Activated CD4-positive, alpha-beta T cell treated with anti-CD3 and anti-CD28 coated beads, Interleukin-2, amount 50 U/mL, for 4 hours (primary cell): ENCODE measurements at places on chromosomes 1 and 21.

- no peak for DNase-seq
Measured at GRCh38 chr1:80825067-80825466, 975.7 kb upstream of the ADGRL2 start.

DNA sequence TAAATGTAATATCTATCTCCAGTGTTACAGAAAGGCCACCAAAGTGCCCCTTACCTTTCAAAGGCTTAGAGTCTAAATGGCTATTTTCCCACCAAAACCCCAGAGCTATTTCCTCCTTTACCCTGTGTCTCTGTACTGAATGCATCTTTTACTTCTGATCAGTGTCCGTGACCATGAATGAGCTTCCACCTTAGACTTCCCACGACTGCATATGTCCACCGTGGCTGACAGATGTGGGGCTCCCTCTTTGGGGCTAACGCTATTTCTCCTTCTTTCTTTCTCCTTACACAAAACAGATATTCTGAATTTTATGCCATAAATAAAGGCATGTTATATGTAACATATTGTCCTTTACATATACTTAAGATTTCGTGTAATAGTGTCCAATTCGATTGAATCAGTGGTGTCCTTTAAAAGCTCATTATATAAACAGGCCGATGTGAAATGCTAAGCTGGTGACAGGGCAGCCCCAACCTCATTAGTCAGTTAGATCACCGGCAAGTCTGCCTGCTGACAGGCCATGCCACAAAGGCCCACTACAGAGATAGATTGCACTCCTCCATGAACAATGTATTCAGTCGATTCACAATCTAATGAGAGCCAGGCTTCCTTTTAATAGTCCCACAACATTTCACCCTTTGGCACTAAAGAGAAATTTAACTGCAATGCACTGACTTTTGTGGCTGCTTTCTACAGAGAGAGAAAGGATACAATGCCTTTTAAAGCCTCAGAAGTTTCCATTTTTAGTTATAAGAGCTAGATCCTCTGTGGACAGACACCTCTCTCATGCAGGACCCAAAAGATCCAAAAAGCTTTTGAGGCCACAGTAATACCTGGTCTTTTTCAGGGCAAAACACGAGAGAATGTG is 297.9 kb downstream of the PCP4 start:
- no peak for DNase-seq

DNA sequence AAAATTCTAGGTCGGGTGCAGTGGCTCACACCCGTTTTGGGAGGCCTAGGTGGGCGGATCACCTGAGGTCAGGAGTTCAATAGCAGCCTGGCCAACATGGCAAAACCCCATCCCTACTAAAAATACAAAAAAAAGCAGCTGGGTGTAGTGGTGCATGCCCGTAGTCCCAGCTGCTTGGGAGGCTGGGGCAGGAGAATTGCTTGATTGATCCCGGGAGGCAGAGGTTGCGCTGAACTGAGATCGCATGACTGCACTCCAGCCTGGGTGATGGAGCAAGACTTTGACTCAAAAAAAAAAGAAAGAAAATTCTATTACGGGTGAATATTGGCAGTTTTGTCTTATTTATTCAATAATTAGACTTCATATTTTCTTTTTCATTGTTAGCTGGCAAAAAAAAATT is 62.1 kb downstream of the SNX7 start:
- DNase-seq: no peak

DNA sequence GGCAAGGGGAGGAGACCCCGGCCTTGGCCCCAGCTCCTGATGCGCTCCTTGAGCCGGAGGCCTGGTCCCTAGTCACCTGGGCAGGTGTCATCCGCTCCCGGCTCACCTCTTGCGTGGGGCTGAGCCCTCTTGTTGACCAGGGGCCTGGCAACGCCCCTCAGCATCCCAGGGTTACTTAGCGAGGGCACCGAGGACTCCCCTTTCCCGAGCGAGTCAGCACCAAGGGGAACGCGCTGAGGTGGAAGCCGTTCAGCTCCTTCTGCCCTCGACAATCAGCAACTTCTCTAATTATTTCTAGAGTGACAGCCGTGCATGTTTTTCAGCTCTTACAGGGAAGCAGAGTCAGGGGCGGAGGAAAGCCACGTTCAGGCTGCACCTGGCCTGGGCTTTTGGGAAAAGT is 522 bp downstream of the SLC45A1 start:
- no peak for DNase-seq

DNA sequence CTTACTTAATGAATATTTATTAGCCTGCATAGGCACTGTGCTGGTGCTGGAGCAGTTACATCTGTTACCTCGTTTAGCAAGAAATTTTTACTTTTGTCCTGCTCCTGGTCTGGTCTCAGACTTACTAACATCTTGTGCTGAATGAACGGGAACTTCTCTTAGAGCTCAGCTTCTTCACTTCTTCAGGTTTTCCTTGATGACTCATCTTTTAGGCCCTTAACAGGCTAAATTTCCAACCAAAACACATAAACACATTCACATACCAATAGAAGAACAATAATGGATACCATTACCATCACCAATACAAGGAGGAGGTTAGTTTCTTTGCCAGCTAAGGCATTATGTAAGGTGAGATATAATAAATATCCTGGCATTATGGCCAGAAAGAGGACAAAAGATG is 68.9 kb downstream of the IFI44 start:
- DNase-seq: no peak

- DNase-seq: no peak
Measured at GRCh38 chr1:200625381-200625824, 4.9 kb upstream of the KIF14 start.

DNA sequence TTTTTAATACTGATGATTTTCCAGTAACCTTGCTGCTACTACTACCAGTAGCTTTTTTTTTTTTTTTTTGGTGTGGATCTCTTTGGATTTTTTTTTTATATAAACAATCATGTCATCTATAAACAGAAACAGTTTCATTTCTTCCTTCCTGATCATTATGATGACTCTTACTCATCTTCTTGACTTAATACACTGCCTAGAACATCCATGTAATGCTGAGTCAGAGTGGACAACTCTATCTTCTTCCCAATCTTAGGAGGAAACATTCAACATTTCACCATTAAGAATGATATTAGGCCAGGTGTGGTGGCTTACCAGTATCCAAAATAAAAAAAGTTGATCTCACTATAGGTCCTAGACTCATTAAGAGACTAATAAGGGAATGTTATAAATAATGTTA is 69.1 kb downstream of the RUSC1 start:
- no peak for DNase-seq

DNA sequence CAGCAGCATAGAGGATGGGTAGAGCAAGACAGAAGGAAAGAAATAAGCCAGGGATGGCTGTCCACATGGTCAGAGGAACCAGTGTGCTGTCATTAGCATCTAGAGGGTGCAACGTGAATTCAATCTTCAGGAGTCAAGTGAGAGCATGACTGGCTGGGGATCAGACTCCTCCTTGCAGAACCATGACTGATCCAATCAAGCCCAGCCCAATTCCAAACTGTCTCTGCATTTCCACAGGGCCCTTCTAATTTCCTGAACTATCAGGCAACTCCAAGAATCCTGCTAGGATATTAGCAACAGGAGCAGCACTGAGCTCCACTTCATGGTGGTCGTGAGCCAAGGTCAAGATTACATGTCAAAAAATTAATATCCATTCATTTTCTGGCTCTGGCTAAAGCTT is 166.8 kb upstream of the CAMK1G start:
- DNase-seq: no peak

DNA sequence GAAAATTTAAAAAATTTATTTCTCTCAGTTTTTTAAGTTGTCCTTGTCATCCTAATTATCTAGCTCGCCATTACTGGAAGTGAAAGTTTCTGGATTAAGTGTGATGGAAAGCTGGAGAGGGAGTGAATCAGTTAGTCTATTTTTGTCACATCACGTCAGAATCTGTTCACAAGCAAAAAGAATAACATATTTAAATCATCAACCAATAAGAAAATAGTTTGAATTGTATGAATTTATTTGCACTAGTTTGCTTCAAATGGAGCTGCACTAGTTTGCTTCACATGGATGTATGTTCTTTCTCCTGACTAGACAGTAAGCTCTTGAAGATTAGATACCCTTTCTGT is 22.8 kb downstream of the PHC2 start:
- no peak for DNase-seq

GRCh38 chr1:185158800-185159199 is 1.8 kb downstream of the SWT1 start:
- DNase-seq: no peak
